ENCODE measurements at places on chromosomes 2 and 18.

GRCh38 chr2:207215308-207215707 is 49.6 kb upstream of the KLF7 start:
- DNase-seq: no peak

GRCh38 chr2:159144776-159145614 is 141.5 kb downstream of the WDSUB1 start:
- no peak for DNase-seq

- DNase-seq: no peak
Measured at GRCh38 chr18:36771245-36771644, 57.6 kb downstream of the TPGS2 start.

DNA sequence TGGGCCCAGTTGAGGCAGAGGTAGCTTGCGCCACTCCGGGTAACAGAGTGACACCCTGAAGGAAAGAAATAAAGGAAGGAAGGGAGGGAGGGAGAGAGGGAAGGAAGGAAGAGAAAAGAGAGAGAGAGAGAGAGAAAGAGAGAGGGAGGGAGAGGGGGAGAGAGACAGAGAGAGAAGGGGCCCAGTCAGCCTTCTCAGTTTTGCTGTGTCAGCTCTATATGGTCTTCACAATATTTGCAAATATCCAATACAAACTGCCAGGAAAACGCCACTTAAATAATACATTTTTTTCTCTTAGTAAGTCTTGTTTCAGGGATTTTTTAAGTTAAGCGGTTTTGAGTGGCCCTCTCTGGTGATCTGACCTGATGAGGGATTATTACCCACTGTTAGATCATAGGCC is 5.6 kb upstream of the CHMP1B start:
- DNase-seq: no peak

GRCh38 chr18:9334973-9335696 is 562 bp downstream of the TWSG1 start:
- DNase-seq: no peak

DNA sequence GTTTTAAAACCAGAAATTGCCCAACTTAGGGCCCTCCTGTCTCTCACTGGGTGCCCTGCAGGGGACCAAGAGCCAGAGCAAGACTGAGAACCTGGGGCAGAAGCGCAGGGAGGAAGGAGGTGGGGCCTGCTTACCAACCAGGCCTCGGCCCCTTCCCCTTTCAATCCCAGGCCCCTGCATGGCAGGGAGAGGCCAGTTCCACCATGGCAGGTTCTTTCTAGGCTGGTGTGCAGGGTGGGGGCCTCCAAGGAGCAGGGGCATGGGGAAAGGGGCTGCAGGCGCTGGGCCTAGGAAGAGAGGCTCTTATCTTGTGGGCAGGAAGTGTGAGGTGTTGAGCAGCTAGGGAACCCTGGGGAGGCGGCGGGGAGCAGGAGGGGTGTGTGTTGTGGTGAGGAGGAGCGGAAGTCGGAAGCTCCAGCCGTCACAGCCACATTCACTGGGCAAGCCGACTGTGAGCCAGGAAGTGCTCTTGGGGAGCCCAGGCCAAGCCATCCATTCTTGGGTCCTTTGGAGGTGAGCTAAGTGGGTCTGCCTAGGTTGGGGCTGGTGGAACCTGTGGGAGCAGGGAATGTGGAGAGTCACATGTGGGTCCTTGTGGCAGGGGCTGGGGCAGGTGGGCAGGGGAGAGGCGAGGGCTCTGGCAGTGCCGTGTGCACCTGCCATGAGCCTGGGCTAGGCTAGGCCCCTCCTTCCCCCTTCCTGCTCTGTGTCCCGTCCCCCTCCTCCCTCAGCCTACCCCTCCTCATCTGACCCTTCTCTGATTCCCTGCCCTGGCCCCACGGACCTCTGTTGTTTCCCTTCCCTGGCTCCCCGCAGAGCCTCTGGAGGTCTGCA is at the start of gene PSD4:
PSD4 (plus strand) TSS at position 430 of the 834 bp plus-strand sequence. CDS start 8,486 bp downstream, outside the sequence.
- no peak for DNase-seq

DNA sequence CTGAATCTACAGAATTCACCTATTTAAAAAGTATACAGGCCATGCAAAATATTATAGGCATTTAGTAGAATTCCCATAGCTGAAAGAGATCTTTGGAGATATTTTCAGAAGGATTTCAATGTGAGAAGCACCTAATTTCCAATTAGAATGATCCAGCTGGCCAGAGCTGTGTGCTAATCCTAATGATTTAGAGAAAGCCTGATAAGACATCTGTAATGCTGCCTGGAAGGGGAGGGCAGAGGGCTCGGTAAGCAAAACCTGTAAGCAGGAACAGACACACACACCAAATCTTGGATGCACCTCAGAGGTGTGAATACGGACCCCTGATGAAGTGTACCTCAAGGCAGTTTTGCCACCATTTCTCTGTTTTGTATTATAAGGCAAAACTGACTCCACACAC is 14.0 kb downstream of the SERTAD2 start:
- DNase-seq: no peak

- DNase-seq: no peak
Measured at GRCh38 chr18:60329131-60329530, 43.4 kb downstream of the MC4R start.

- DNase-seq: peak; percentile 7
Measured at GRCh38 chr2:111135910-111136297, 15.2 kb downstream of the BCL2L11 start.

DNA sequence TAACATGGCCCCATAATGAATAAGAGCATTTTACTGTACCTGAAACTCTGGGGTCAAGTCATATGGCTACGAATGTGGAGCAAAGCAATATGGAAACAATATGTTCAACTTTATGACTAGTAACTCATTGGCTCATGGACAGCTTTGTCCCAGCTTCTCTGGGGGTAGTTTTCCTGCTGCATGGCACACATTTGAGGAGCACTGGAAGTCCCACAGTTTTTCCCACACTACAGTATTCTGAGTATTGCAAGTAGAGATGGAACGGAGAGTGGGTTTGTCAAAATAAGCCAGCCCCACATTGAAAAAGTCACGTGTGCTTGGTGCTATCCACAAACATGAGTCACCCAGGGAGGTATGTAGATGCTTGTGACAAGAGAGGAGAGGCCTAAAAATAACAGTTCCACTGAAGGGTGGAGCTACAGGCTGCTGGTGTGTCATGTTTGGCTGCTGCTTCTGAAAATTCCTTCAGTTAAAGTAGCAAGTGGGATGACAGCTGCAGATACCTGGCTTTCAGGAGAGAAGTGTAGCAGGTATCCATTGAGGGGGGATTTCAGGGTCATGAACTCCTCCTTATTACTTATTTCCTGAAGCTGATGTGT is 48.2 kb upstream of the CTAGE1 start:
- peak; percentile 97 for DNase-seq

DNA sequence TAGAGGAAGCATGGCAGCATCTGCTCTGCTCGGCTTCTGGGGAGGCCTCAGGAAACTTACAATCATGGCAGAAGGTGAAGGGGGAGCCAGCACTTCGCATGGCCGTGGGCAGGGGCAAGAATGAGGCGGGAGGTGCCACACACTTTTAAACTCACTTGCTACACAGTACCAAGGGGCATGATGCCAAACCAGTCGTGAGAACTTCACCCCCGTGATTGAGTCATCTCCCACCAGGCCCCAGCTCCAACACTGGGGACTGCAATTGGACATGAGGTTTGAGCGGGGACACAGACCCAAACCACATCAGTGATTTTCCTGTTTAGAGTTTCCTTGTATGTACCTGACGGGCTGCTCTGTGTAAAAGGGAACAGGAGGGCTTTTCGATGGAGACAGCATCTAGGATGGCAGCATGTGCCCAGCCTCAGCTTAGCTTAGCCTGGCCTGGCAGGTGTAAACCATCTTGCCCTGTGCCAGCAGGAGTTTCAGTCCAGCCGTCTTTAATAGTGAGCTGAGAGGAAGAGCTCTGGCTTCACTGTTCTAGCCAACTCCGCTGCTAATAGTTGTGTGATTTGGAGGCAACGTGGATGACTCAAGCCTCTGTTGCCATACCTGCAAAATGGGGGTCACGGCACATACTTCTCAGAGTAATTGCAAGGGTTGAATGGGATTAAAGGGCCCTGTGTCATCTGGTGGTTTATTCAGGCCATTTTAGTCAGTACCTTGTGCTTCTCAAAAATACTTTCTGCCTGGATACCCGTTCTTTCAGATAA is 101.8 kb downstream of the ASAP2 start:
- DNase-seq: no peak

DNA sequence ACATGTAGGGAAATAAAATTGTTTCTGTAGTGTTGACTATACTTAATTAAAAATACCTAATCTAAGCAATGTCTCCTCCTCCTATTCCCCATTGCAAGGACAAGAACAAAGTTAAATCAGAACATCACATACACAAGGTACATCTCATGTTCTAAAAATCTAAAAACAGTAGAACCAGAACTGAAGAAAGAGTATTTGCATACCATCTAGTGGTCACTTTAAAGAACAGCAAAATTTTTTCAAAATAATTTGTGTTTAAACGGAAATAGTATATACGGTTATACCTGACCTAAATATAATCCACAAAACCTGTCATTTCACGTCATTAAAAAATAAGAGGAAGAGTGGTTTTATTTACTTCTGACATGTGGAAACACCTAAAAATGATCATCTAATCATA is 294.3 kb upstream of the KCNH7 start:
- DNase-seq: peak; percentile 24

DNA sequence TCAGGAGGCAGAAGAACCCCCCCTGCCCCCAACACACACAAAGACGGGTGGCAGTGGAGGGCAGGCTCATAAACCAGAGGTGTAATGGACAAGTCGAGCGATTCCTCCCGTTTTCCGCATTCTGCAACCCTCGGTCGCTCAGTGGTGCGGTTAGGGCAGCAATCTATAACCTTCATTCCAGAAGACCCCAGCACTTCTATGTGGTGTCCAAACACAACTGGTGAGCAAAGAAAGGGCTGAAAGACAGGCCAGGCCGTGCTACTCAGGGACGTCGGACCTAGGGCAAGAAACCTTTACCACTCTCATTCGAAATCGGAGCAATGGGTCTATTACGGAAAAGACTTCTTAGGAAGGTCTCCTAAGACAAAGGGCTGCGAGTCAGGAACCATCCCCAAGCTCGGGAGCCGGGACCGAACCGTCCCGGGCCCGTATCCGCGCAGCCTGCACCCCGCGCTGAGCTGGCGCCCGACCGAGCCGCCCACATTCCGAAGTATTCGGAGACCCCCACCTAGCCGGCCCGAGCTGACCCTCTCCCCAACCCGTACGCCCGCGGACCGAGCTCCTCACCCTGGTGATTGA is 568 bp downstream of the ARL5A start:
- DNase-seq: peak; percentile 48

GRCh38 chr18:55356815-55357214 is 231.2 kb downstream of the TCF4 start:
- no peak for DNase-seq

Data from mesenchymal stem cell (in vitro differentiated cells and primary cell).